ENCODE measurements at places on chromosomes 16 and 17.

DNA sequence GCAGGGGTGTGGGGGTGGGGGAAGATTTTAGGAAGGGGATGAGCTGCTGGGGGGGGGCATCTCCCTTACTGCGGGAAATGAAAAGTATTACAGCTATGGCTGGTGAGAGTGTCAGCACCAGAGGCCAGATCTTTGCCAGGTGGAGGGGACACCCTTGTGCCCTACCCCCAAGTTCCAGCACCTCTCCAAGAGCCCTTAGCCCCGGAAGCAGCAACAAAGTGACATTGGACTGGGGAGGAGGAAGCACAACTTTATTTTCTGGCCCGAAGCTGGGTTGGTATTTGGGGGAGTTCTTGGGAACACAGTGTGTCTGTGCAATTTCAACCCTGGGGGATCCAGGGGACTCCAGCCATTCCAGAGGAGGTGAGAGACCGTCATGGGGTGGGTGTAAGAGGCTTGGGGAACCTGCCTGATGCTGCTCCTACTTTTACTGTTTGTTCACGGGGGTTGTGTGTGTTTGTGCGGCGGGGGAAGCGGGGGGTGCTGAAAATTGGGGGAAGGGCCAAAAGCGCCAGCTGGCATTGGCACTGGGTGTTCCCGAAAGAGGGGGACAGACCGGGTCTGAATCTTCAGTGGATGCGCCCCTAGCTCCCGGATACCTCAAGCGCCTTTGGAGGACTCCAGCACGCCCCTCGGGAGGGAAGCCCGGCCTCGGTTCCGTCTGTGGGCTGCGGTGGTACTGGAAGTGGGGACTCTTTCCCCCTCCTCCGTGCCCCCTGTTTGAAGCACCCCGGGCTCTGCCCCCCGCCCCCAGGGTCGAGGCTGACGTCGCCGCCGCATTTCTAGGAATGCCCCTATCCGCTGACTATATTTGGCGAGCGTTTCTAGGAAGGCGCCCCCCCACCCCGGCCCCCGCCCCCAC lies 230.3 kb downstream of the MRTFB start:
- peak; percentile 42 for DNase-seq

GRCh38 chr17:65532101-65532890 lies 29.2 kb downstream of the AXIN2 start:
- DNase-seq, result no peak

DNA sequence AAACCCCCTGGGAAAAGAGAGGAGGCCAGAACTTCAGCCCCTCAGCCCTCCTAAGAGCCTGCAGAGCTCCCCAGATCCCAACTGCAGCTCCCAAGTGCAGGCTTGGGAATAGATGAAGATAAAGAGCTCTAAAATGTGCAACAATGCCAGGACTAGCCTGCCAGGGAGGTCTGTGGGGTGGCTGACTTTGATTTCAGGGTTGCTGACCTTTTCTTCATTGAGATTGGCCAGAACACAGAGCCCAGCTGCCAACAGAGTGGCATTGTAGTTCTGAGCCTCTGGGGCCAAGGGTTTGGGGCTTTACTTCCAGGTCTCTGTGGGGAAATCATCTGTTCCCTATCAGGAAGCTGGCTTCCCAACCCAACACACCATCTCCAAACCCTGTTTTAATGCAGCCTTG lies 120.6 kb downstream of the COPRS start:
- no peak for DNase-seq

DNA sequence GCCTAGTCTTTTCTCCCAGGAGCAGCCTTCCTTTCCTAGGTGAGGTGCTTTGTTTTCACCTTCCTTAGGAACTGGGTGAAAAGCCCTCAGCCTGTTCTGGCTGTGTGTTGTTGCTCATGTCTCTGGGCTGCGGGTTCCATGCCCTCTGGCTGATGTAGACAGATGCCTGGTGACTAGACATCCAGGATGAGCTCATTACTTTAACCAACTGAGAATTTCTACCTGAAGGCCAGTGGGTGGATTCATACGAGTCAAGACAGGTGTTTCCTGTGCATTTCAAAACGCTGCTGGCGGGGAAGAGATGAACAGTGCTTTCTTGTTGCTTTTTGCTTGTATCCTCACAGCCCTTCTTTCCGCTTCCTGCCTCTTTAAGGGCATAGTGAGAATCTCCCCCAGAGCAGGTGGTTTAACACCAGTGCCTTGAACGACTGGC lies 22.3 kb downstream of the SAP30BP start:
- no peak for DNase-seq

DNA sequence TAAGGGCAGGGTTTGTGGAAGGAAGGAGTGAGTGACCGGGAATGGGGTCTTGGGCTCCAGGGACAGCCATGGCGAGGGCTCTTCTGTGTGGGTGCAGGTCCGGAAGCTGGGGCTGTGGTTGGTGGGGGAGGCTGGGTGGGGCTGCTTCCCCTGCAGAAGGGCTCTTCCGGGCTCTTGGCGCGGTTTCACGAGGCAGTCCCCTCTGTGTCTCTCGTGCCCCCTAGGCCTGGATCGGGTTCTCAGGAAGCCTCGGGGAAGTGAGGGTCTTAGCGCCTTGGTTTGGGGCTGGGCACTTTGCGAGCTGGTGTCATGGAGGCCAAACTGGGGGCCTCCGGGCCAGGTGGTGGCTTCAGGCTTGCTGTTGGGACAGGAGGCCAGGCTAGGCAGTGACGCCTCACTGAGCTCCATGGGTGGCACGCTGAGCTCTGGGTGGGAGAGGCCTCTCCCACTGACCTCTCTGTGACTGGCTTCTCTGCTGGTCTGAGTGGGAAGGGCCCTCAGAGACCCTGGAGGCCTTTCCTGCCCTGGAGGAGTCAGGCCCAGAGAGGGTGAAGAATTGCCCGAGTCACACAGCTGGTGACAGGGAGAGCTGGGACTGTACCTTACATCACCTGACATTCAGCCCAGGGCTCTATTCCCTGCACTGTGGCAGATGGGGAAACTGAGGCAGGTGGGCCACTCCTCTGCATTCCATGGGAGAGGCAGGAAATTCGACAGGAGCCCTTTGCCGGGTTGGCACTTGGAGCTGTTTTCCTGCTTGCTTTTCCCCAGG lies 8.2 kb downstream of the ADCY7 start:
- no peak for DNase-seq

DNA sequence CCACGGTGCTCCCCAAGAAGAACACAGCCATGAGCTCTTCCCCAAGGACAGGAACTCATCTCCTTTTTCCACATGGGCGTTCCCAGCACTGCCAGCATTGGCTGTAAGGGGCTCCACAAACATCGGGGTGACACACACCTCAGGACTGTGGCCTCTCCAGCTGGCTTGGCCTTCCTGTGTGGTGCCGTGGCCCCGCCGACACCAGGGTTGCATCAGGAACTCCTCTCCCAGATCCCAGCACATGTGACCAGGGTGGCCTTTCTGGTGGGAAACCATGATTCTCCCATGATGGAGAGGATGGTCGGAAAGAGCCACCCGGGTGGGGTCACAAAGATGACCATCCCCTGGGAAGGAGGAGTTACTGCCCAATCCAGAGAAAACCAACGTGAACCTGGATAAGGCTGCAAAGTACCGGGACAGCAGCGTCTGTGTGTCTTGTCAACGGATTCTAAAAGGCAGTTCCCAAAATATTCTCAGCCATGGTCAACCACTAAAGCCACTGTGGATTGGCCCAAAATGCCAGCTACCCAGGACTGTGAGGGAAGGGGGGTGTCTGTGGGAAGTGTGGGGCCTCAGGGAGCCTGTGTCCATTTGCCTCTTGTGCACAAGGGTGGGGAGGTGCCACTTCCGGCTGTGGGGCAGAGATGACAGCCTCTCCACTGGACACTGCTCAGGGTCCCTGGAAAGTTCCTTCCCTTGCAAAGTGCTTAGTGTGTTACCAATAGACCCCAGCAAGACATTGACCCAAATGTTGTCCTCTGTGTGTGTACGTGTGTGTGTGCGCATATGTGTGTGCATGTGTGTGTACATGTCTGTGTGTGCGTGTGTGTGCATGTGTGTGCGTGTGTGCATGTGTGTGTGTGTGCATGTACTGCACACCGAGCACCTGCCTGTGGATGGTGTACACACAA lies 78.0 kb upstream of the CBX4 start:
- DNase-seq, result no peak

DNA sequence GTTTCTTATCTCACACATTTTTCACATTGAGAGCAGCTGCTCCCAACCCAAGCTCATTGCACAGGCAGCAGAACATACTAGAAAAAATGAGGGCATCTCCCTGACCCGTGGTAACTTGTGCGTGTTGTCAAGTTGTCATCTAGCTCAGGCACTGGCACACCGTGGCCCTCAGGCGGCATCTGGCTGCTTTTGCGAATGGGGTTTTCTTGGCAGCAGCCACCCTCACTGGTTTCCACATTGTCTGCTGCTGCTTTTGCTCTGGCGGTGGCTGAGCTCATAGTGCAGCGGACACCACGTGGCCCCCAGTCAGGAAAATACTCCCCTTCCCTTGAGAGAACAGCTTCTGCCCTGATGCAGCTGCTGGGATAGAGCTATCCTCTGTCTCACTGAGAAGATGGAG lies 9.4 kb upstream of the TEDC2 start:
- no peak for DNase-seq

DNA sequence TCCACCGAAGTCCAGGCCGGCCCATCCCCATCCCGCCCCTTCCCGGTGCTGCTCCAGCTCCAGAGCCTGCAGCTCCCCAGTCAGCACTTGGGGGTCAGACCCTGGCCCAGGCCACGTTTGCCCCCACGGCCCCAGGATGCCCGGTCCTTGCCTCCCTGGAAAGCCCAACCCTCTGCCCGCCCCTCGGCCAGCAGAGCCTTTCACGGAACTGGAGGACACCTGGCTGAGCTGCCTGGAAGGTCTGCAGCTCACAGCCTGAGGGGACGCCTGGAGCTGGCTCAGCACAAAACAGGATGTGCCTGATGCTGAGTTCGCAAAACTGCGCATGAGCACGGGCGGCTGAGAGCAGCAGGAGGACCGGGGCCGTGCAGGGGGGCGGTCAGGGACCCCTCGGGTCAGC lies 29.7 kb upstream of the SSTR5 start:
- no peak for DNase-seq

- DNase-seq, result no peak
Measured at GRCh38 chr17:61816538-61816937, 46.8 kb downstream of the BRIP1 start.

DNA sequence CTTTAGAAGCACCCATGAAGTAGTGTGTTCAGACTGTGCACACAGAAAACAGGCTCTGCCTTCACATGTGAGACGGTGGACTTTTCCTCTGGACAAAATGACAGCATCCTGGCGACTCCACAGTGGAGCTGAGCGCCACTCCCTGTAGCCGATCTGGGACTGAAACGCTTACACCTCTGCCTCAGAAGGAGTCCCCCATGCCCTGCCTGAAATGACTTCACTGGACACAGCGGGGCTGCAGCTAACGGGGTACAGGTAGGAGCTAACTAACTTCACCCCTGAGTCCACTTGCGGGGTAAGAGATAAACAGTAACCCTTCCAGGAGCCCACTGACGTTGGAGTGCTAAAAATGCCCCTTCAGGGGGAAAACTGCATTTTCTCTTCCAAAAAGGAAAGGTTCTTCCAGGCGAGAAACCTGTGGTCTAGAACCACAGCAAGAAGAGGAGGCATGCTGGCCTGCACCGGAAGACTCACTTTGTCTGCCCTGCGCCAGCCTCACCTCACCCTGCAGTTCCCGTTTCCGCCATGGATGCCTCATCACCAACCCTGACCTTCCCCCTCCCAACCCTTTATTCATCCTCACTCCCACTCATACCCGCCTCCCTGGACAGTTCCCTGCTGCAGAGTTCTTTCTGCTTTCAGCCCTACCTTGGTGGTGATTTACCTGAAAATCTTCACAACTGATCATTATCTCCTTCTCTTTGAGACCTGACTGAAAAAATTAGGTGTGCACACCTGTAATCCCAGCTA lies 19.4 kb upstream of the ENDOV start:
- no peak for DNase-seq

DNA sequence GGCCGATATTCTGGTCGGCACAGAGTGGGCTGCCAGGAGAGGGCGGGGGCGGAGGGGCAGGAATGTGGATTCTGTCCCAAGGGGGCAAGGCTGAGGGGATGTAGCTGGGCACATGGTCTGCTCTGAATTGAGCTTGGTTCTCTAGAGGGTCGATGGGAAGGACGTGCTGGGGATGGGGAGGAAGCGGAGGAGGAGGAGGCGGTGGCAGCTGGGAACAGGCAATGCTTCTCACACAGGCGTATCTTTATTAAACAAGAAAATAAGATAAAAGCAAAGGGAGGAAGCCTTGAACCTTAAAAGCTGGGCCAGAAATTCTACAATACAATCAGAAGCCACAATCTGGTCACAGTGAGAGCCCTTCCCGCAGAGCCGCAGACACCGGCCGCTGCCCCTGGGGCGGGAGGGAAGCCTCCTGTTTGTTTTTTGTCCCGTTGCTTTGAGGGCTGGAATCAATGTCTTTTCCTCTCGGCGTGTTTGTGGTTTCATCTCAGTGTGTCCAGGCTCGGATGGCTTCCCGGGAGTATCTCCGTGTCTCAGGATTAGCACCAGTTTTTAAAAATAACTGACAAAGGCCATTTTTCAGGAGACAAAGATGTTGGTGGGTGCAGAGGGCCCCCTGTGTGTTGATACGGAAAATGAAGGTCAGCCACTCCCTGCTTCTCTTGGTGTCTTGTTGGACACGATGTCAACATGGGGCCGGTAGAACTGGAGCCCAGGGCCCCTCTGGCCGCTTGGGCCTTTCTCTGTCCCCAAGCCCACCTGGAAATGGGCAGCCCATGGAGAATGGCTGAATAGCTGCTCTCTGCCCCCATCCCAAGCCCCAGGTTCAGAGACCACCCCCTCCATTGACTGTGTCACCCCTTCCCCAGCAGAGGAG lies 12.3 kb upstream of the SLC7A5 start:
- no peak for DNase-seq

DNA sequence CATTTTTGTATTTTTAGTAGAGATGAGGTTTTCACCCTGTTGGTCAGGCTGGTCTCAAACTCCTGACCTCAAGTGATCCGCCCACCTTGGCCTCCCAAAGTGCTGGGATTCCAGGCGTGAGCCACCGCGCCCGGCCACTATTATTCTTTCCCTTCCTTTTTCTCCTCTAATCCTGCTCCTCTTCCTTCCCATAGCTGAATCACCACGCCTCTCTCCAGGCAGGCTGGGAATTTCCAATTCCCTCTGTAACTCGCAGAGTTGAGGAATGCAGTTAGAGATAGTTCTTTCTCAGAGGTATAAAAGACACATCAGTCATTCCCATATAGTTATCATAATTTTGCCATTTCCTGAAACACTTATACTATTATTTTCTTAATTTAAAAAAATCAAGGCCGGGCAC lies 11.2 kb downstream of the METTL16 start:
- DNase-seq, result no peak

GRCh38 chr17:1480747-1481465 lies 11.6 kb downstream of the MYO1C start:
- no peak for DNase-seq

- DNase-seq, result no peak
Measured at GRCh38 chr16:77937473-77938149, 84.7 kb upstream of the CLEC3A start.
